ENCODE measurements at places on chromosomes 12 and 14. TPM values are rescaled to one million over a fixed set of nuclear protein-coding genes. Genes with fewer than 3 reads are reported as not detected.

DNA sequence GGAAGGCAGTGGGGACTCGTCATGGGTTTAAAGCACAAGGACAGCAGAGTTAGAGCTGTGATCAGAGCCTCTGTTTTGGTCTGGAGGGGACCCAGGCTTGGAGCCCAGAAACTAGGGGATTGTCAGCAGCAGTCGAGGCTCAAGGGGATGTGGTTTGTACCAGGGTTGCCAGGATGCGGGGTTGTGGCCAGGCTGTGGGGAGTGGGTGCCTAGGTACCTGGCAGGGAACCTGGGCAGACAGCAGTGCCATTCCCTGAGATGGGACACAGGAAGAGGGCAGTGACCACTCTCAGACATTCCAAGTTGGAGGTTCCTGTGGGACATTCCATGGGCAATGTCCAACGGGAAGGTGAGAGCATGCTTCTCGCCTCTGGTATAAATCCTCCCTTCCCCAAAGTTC is 222.3 kb downstream of the SLC41A2 start:
- H3K27ac ChIP-seq: no peak overlapping the region
- H3K27me3 ChIP-seq: no peaks in the 10 kb centered on the region
- peaks cover 38% of the 10 kb centered on the region for H3K4me1 ChIP-seq
- H3K4me3 ChIP-seq: no peak overlapping the region
- no peaks in the 10 kb centered on the region for H3K36me3 ChIP-seq

The ORAI1 gene
- 44.6 TPM for total RNA-seq

DNA sequence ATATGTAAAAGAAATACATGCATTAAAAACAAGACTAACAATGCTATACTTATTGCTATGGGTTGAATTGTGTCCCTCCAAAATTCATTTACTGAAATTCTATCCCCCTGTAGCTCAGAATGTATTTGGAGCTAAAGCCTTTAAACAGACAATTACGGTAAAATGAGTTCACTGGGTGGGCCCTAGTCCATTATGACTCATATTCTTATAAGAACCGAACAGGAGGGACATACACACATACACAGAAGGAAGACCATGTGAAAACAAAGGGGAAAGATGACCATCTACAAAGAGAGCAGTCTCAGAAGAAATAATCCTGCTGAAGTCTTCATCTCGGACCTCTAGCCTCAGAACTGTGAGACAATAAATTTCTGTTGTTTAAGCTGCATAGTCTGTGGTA is 77.1 kb upstream of the ANKS1B start:
- DNase-seq: no peak
- H3K27ac ChIP-seq: no peak overlapping the region
- H3K27me3 ChIP-seq: no peaks in the 10 kb centered on the region
- H3K36me3 ChIP-seq: peaks cover 84% of the 10 kb centered on the region
- H3K4me3 ChIP-seq: no peak overlapping the region

- H3K27ac ChIP-seq: no peak overlapping the region
- no peaks in the 10 kb centered on the region for H3K4me1 ChIP-seq
- H3K27me3 ChIP-seq: peaks cover 42% of the 10 kb centered on the region
- H3K36me3 ChIP-seq: no peaks in the 10 kb centered on the region
- DNase-seq: no peak
- H3K4me3 ChIP-seq: no peak overlapping the region
Observed at GRCh38 chr14:104637546-104638003, 33.0 kb upstream of the TMEM179 start.

DNA sequence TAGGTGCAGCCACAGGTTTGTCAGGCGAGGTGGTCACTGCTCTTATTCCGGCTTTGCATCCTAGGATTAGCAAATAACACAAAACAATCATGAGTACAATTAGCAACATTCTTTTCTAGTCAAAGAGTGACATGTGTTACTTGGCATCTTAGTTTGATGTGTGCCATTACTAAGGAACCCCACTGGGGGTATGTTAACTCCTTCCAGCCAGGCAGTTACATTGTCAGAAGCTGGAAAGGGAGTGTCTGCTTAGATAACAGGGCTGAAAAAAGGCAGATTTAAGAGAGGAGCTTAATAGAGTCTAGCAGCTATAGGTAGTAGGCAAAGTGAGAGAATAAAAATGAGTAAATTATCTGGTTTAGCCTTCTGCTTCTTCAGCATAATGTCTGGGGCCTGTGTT is 30.5 kb upstream of the METAP2 start:
- H3K27ac ChIP-seq: no peak overlapping the region
- H3K4me1 ChIP-seq: peaks cover 6% of the 10 kb centered on the region
- DNase-seq: no peak
- H3K27me3 ChIP-seq: peaks cover 25% of the 10 kb centered on the region

The TAS2R7 gene
- not detected for total RNA-seq

The BEGAIN gene
- total RNA-seq: 1.4 TPM

DNA sequence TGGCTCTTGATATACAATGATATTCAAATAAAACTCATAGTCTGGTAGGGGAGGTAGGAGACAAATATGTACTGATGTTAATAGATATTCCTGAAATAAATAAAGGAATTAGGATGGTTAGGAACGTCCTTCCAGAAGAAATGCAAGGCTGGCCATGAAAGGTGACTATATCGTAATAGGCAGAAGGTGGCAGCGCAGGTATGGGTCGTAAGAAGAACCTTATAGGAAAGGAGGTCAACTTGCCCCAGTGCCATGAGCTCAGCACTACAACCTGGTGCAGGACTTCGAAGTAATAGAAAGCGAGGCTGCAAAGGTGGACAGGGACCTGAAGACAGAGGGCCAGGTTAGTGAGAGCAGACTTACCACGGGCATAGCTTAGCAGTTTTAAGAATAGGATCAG is 55.3 kb upstream of the FGD4 start:
- H3K4me3 ChIP-seq: no peak overlapping the region
- H3K4me1 ChIP-seq: no peaks in the 10 kb centered on the region
- no peak for DNase-seq
- H3K36me3 ChIP-seq: peaks cover 17% of the 10 kb centered on the region
- H3K27me3 ChIP-seq: no peaks in the 10 kb centered on the region

- peak overlapping the region; percentile 72 for H3K27ac ChIP-seq
- H3K4me3 ChIP-seq: no peak overlapping the region
- H3K36me3 ChIP-seq: no peaks in the 10 kb centered on the region
- H3K27me3 ChIP-seq: peaks cover 18% of the 10 kb centered on the region
- peaks cover 19% of the 10 kb centered on the region for H3K4me1 ChIP-seq
Observed at GRCh38 chr14:106062502-106063272, 536.3 kb downstream of the TMEM121 start.

DNA sequence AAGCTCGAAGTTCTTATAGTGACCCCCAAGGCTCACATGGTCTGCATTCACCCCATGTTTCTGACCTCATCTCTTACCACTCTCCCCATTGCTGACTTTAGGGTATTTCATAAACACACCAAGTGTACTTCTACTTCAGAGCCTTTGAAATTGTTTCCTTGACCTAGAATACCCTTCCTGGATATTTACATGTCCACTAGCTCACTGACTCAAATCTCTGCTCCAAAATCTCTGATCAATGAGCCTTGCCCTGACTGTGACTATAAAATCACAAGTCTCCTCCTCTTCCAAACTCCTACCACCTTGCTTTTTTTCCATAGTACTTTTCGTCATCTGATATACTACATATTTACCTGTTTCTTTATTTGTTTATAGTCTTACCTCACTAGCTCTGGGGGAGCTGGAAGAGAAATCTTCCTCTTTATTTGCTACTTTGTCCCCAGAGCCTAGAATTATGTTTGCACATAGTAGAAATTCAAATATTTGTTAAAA is 105.1 kb downstream of the RMST start:
- no peaks in the 10 kb centered on the region for H3K36me3 ChIP-seq
- no peak overlapping the region for H3K4me3 ChIP-seq
- H3K27ac ChIP-seq: no peak overlapping the region
- H3K4me1 ChIP-seq: no peaks in the 10 kb centered on the region

The TESPA1 gene
- 247 TPM for total RNA-seq

GRCh38 chr12:64691227-64691794 is 67.9 kb downstream of the GNS start:
- H3K27me3 ChIP-seq: no peaks in the 10 kb centered on the region
- peak overlapping the region; percentile 43 for H3K4me3 ChIP-seq
- peaks cover 77% of the 10 kb centered on the region for H3K4me1 ChIP-seq
- DNase-seq: no peak
- peak overlapping the region; percentile 91 for H3K27ac ChIP-seq

GRCh38 chr12:112627851-112628250 is 163.7 kb upstream of the RPH3A start:
- DNase-seq: no peak
- H3K4me1 ChIP-seq: peaks cover 1% of the 10 kb centered on the region
- no peak overlapping the region for H3K27ac ChIP-seq
- H3K4me3 ChIP-seq: no peak overlapping the region
- no peaks in the 10 kb centered on the region for H3K36me3 ChIP-seq

GRCh38 chr12:42892702-42893551 is 303.4 kb upstream of the PRICKLE1 start:
- H3K36me3 ChIP-seq: no peaks in the 10 kb centered on the region
- DNase-seq: no peak
- H3K27me3 ChIP-seq: no peaks in the 10 kb centered on the region
- H3K4me1 ChIP-seq: no peaks in the 10 kb centered on the region
- no peak overlapping the region for H3K4me3 ChIP-seq
- no peak overlapping the region for H3K27ac ChIP-seq

DNA sequence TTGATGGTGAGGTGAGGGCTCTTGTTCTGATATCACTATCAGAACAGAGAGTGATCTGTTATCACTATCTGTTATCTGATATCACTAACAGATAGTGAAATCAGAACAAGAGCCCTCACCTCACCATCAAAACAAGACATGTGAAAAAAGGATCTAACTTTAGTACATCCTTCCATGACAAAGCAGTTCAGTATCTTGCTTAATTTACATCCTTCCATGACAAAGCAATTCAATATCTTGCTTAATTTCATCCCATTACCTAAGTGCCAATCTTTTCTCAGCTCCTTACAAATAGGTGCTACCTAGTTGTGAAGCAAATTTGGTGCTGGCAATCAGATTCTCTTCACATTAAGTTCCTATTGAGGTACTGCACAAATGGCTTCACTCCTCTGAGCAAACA is 1865.6 kb upstream of the FLRT2 start:
- H3K4me3 ChIP-seq: no peak overlapping the region
- H3K27me3 ChIP-seq: no peaks in the 10 kb centered on the region
- H3K36me3 ChIP-seq: peaks cover 5% of the 10 kb centered on the region
- no peak overlapping the region for H3K27ac ChIP-seq

DNA sequence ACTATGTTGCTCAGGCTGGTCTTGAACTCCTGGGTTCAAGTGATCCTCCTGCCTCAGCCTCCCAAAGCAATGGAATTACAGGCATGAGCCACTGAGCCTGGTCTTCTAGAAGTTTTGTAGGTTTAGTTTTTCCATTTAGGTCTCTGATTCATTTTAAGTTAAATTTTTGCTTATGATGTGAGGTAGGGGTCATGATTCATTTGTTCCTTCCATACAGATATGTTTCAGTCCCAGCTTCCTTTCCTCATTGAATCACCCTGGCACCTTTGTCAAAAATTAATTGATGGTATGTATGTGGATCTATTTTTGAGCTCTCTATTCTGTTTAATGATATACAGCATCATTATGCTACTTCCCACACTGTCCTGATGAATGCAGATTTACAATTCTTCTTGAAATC is 25.6 kb upstream of the CABP1 start:
- no peak overlapping the region for H3K27ac ChIP-seq
- no peaks in the 10 kb centered on the region for H3K4me1 ChIP-seq
- no peak for DNase-seq
- H3K4me3 ChIP-seq: no peak overlapping the region

DNA sequence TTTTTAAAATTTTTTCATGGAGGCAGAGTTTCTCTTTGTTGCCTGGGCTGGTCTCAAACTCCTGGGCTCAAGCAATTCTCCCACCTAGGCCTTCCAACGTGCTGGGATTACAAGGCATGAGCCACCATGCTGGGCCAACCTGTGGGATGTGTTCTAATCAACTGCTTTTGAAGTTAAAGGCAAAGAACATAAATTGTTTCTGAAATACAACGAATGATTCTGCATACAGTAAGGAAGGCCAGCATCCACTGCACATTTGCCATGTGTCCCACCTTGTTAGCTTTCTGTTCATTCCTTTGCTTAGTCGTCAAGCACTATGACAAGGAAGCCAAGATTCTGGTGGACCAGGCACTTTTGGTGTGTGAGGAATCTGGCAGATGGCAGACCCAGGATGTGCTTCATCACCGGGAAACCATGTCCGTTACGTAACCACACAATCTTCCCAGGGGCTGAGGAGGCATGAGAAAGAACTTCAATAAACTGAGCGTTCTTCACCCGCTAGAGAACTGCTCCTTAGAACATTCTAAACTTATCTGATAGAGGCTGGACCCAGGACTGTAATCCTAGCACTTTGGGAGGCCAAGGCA is 24.5 kb downstream of the MOK start:
- H3K27ac ChIP-seq: no peak overlapping the region
- DNase-seq: no peak
- no peak overlapping the region for H3K4me3 ChIP-seq
- H3K27me3 ChIP-seq: no peaks in the 10 kb centered on the region
- H3K36me3 ChIP-seq: no peaks in the 10 kb centered on the region

- no peaks in the 10 kb centered on the region for H3K36me3 ChIP-seq
- DNase-seq: no peak
- H3K27ac ChIP-seq: no peak overlapping the region
- H3K27me3 ChIP-seq: no peaks in the 10 kb centered on the region
- H3K4me1 ChIP-seq: no peaks in the 10 kb centered on the region
Observed at GRCh38 chr12:83102499-83102898, 415.8 kb downstream of the TMTC2 start.

DNA sequence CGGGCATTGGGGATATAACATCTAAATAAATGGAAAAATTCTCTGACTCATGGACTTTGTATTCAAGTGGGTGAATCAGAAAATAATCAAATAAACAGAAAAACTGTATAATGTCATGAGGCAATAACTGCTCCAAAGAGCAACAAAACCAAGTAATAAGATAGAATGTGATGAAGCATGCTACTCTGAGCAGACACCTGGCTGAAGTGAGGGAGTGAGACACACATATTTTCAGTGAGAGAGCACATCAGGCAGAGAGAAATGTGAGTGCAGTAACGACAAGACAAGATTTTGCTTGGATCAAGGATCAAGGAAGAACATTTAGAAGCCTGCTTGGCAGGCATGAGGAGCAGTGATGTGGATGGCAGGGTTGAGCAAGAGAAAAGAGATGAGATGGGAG is 75.8 kb upstream of the CCDC91 start:
- H3K4me1 ChIP-seq: no peaks in the 10 kb centered on the region
- DNase-seq: no peak
- H3K36me3 ChIP-seq: peaks cover 4% of the 10 kb centered on the region
- H3K4me3 ChIP-seq: no peak overlapping the region
- no peak overlapping the region for H3K27ac ChIP-seq

The KRT2 gene
- 0.62 TPM for total RNA-seq

- H3K4me1 ChIP-seq: peaks cover 1% of the 10 kb centered on the region
- no peak for DNase-seq
- no peak overlapping the region for H3K4me3 ChIP-seq
- no peak overlapping the region for H3K27ac ChIP-seq
- peaks cover 29% of the 10 kb centered on the region for H3K27me3 ChIP-seq
Observed at GRCh38 chr12:75526655-75527511, 15.5 kb upstream of the KRR1 start.

GRCh38 chr12:7450667-7451066 is 6.7 kb upstream of the CD163L1 start:
- DNase-seq: no peak
- H3K27ac ChIP-seq: no peak overlapping the region
- peaks cover 12% of the 10 kb centered on the region for H3K36me3 ChIP-seq
- peaks cover 3% of the 10 kb centered on the region for H3K27me3 ChIP-seq

- H3K27ac ChIP-seq: no peak overlapping the region
- H3K4me3 ChIP-seq: no peak overlapping the region
- no peaks in the 10 kb centered on the region for H3K36me3 ChIP-seq
Observed at GRCh38 chr12:40989785-40990184, 198.3 kb upstream of the PDZRN4 start.

All from naive thymus-derived CD8-positive, alpha-beta T cell (primary cell).